SK-N-SH (cell line): ENCODE measurements at places on chromosomes 2 and 18.
A peak's percentile ranks its signal among the peaks of the same experiment; 100 is the strongest.

DNA sequence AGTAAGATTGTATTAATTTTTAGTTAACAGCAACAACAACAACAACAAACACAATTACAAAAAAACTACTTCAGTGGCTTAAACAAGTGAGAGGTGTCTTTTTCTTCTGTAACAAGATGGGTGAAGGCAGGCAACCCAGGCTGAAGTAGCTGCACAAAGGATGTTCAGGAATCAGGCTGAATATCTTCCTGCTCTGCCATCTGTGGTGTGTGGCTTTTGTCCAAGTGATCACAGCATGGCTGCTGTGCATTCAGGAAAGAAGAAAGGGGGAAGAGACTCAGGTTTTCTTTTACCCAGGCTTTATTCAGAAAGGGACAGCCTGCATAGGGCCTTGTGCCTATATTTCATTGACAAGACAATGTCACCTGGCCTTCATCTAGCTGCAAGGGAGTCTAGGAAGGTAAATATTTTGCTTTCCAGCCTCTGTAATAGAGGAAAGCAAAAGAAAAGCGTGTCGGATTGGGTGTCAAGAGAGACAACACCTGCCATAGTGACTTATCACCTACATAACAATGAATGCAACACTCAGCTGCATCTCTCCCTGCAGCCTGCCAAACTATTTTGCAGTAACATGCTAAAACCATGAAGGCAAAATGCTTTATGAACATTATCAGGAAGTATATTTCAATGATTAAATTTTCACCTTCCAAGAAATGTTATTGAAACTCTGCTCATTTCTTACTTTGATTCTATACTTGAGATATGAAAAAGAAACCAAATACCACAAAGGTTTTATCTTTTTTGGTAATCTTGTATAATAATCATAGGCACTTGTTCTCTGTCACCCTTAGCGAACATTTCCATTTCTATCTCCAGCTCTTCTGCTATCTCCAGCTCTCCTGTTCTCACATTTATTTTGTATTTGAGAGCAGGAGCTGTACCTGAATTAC, 14.6 kb downstream of the G6PC2 start:
- no peak for DNase-seq

DNA sequence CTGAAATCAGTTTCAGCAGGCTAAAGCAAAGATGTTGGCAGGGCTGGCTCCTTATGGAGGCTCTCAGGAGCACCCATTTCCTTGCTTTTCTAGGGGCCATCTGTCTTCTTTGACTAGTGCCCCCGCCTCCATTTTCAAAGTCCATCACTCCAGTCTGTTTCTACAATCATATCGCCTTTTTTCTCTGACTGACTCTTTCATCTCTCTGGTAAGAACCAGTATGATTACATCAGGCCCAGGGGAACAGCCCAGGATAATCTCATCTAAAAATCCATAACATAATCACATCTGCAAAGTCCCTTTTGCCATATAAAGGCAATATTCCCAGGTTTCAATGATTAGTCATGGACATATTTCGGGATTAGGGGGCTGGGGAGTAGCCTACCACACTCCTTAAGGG, 57.0 kb downstream of the CUL3 start:
- DNase-seq: no peak

DNA sequence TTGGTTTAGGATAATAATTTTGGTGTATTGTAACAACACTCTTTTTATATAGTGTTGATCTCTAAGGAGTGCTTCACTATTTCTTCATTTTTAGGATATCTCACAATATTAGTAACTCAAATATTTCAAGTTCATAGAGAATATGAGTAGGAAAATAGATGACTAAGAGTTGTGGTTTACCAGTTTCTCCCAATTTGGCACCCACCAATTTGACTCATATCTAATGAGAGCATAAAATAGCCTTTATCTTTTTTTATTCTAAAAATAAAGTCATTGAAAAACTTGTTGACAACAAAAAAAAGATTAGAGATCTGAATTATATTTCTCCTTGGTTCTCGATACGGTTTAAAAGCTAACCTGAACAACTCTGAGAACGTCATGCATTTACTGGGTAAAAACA, 204.0 kb downstream of the PARD3B start:
- DNase-seq: no peak

DNA sequence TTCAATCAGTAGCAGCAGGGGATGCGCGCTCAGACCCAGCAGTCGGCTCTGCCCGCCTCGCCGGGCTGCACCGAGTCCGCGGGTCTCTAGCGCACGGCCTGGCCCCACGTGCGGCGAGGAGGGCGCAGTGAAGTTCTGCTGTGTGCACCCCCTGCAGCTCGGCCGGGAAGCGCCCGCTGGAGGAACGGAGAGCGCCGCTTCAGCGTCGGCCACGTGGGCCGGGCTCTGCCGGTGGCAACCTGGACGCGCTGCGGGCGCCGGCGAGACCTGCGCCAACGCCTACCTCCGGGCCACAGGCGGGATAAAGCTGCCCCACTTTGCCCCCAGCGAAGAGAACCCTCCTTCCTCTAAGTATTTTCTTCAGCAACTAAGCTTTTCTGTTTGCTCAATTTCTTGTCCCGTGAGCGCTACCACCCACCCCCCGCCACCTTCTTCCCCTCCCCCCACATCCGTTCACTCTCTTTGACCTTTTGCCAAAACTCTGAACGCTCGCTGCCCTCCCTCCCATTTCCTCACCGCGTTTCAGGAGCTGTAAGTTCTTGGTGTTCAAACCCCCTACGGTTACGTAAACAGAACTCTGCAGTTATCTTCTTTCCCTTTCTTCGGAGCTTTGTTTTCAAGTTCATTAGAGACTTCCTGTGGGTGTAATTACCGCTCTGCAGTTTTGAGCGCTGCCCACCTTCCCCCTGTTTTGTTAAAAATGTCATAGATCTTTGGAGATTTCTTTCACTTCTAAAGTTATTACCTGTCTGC, 42.6 kb upstream of the EDAR start:
- peak; percentile 63 for DNase-seq

GRCh38 chr2:230048010-230048671, 20.6 kb downstream of the SLC16A14 start:
- DNase-seq: no peak

DNA sequence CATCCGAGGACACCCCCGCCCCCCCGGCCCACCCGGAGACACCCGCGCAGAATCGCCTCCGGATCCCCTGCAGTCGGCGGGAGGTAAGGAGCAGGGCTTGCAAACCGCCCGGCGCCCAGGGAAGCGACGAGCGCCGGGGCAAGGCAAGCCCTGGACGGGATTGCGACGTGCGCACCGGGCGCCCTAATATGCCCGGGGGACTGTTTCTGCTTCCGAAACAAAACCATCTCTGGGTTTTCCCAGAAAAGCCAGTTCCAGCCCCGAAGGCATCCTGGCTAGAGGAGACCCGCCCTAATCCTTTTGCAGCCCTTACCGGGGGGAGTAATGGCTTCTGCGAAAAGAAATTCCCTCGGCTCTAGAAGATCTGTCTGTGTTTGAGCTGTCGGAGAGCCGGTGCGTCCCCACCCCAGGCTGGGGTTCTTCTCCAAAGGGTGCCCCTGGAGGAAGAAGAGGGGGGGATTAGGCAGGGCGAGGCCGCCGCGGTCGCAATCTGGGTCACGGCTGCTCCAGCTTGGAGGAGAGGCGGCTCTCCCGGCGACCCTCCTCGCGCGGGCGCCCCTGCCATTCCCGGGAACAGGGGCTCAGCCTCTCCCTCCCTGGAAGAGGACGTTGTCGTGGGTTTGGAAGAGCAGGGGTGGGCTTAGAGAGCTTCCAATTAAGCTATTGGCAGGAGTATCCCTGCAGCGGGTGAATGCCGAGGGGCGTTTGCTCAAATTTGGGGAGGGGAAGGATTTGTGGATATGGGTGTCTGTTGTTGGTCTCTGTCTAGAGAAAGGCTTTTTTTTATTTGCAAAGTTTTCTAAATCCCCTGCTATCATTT, 521 bp downstream of the MYCN start:
- peak; percentile 84 for DNase-seq

- no peak for DNase-seq
Measured at GRCh38 chr2:50863856-50864255, 168.1 kb downstream of the NRXN1 start.

- DNase-seq: no peak
Measured at GRCh38 chr2:62478093-62478580, 27.9 kb downstream of the TMEM17 start.

- no peak for DNase-seq
Measured at GRCh38 chr2:136486115-136486514, 279.2 kb upstream of the THSD7B start.

DNA sequence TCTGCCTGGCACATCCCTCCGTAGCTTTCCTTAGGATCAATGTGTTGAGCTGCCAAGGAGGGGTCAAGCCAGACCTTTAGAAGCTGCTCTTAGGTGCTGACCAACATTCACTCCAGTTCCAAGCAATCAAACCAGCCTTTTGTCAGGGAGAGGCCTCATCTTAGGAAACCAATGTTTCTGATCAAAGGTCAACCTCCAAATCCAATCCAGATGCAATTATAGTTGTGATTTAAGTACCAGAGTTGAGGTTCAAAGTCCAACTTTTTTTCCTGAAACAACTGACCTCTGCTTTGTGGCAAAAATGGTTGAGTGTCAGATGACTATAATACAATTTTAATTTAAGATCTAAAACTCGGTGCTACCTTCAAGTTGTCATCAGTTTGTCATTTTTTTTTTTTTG, 303.4 kb downstream of the ALK start:
- no peak for DNase-seq

- DNase-seq: no peak
Measured at GRCh38 chr18:9681217-9681616, 26.9 kb upstream of the RAB31 start.

DNA sequence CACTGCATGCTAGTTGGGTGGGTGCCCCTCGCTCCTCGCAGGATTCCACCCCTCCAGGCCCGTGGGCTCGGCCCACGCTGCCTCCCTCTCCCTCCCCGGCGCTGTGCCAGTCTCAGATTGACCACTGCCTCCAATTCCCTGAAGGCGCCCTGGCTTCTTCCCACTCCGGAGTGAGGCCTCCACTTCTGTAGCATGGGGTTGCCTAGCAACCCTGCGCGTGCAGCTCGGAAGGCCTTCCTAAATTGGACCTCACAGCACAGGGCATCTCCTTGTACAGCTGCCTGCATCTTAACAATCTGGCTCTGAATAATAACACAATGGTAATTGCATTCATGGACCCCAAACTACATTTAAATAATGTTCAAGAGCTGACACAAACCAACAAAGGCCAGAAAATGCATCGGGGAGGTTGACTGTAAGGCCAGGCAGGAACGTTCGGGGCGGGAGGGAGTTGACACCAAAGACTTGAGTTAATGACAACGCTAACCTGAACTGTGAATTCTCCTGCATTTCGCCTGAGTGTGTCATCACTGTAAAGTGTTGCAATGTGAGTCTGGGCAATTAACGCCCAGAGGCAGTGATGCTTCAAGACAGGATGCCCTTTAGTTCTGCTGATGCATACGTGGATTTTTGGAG, 222.9 kb downstream of the ZBTB7C start:
- peak; percentile 67 for DNase-seq

DNA sequence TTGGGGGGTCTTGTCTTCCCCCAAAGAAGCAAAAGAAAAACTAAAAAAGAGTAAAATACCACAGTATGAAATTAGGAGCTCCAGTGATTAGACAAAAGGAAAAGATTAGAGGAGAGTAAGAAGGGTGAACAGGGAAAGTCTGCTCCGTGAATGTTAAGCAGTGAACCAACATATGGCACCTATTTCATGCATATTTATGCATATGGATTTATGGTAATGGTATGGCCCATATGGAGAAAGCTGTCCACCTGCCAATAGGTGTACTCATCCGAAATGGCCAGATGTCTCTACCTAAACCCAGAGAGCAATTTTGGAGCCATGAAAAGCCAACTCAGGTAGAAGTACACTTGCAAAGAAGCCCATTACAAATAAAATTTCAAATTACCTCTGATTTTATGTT, 404.0 kb upstream of the RAB6C start:
- no peak for DNase-seq

GRCh38 chr2:163493359-163494298, 242.2 kb downstream of the FIGN start:
- DNase-seq: no peak
